ENCODE measurements at places on chromosomes 2 and 18. TPM values are rescaled to one million over a fixed set of nuclear protein-coding genes. Genes with fewer than 3 reads are reported as not detected.

The GPBAR1 gene
- total RNA-seq = not detected

DNA sequence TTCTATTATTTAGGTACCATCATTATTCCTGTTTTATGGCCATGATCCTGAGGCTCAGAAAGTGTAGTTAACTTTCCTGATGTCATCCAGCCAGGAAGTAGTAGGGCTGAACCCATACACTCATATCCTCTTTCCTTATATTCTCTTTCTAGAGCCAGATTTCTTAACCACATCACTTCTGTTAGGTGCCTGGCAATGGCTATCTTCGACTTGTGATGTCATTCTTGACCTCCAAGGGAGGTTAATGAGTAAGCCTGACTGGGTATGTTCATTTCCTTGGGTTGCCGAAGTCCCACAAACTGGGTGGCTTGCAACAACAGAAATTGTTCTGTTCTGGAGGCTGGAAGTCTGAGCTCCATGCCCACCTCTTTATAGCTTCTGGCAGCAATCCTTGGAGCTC, 43.4 kb downstream of the ITGB6 start:
- peak; percentile 93 for DNase-seq

The NFATC1 gene
- not detected for total RNA-seq

DNA sequence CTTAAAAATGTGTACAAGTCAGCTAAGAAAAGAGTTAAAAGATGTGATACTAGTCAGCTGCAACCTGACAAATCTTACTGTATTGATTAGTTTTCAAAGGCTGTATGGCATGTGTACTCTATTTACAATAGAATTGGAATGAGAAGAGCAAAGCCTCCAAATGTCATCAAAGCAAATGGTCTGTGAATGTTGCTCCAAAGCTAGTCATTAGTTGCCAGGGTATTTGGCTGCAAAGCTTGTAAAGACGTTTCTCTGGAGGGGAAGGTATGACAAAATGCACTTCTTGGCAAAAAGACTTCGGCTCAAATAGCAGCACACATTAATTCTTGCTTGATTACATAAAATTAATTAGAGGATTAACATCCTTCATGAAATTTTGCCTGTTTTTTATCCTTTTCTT, 59.3 kb downstream of the ETAA1 start:
- DNase-seq = no peak

GRCh38 chr2:170176212-170176611, 1.7 kb upstream of the MYO3B start:
- no peak for DNase-seq

The IGFBP2 gene
- 5.3 TPM for total RNA-seq

- no peak for DNase-seq
Observed at GRCh38 chr18:39208729-39209128, 1643.1 kb upstream of the CELF4 start.

Data from HT1080 (cell line).